ENCODE measurements at places on chromosomes 2 and 18.
A peak's percentile ranks its signal among the peaks of the same experiment; 100 is the strongest.

GRCh38 chr2:216339456-216340279, 32.6 kb downstream of the MARCHF4 start:
- peak; percentile 47 for DNase-seq

- DNase-seq, result no peak
Observed at GRCh38 chr18:55243255-55243654, 284.0 kb upstream of the CCDC68 start.

DNA sequence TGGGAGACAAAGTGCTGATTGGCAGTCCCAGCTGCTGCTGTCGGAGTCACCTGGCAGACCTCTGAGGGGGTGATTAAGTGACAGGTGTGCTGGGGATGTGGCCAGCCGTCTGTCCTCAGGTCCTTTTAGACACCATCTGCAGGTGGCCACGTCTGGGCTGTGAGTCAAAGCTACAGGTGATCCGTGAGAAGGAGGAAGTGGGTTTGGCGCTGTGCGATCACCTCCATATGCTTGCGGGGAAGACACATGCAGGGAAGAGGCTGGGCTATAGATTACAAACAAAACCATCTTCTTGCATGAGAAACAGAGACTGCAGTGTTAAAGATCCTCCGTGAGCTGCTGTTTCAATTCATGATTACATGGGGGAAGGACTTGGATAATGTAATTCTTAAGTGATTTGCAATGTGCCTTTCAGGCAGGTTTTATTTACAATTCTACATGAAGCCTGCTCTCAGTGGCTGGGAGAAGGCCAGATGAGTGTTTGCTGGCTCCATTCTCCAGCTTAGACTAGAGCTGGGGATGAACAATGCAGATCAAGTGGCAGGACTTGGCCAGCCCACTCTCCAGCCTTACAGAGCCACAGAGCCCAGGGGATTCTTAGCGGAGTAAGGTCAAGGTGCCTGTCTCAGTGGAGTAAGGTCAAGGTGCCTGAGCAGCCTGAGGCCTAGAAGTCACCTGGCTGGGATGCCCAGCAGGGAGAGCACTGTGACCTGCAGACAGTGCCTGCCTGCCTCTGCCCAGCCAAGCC, 87.8 kb downstream of the LYPD1 start:
- peak; percentile 52 for DNase-seq

GRCh38 chr2:26900831-26901321, 52.9 kb downstream of the DPYSL5 start:
- DNase-seq, result peak; percentile 42

DNA sequence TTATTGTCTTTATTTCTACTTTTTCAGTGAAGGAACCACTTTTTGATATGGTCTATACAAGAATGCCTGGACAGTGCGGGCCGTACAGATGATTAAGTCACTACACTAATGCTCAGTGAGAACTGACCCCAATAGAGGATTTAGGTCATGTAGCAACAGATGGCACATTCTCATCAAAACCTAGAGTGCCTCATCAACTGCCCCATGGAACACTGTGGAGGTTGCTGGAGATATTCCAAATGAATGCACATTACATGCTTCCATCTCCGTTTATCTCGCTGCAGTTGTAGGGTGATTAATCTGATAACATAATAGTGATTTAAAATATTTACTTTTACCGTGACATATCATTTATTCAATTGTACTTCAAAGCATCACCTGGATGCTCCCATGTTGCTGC, 41.8 kb upstream of the COPS8 start:
- no peak for DNase-seq

GRCh38 chr2:76204048-76204447, 493.3 kb upstream of the GCFC2 start:
- DNase-seq, result no peak

- no peak for DNase-seq
Observed at GRCh38 chr2:187390891-187391290, 57.2 kb downstream of the CALCRL start.

DNA sequence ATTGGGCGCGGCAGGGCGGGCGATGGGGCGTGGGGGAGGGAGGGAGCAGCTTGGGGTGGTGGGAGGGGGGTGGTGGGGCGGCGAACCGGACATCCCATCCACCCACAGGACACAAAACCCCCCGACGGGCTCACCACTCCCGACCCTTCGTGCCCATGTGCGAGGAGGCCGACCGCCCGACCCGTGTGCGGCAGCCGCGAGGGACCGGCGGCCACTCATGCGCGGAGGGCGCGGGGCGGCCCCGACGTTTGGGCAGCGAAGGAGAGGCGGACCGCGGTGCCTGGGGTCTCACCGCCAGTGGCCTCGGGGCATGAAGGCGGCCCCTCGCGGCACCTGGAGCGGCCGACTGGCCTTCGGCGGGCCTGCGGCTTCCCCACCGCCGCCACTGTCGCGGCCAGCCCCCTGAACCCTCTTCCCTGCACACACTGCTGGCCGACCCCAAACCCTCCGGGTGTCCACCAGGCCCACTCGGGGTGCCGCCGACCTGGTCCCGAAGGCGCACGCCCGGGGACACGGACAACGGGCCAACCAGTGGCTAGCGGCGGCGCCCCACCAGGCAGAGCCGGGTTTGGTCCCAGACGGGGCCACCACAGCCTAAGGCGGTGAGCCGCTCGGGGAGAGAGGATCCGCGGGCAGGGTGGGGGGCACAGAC, 94.6 kb upstream of the ANKRD30BL start:
- DNase-seq, result no peak

DNA sequence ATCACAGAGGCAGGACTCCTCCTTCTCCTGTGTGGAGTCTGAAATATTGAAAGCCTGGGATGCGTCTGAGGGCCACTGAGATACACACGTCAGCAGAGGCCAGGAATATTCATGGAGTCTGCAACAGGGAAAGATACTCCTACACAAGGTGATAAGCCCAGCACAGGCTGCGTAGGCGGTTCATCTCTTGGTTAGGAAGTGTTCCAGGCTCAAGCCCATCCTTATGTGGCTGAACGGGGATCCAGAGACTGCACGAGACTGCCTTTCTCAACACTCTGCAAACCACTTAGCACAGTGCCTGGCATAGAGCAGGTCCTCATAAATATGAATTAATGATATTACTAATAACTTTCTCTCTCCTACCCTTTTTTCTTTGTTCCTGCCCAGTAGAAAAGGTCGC, 29.2 kb upstream of the AGPS start:
- no peak for DNase-seq

GRCh38 chr18:10270151-10270571, 184.3 kb upstream of the APCDD1 start:
- DNase-seq, result no peak

GRCh38 chr2:215609089-215610032, 173.5 kb upstream of the FN1 start:
- DNase-seq, result no peak

Measured in NCI-H1436 (cell line).